ENCODE measurements at places on chromosomes 3 and 15. TPM values are rescaled to one million over a fixed set of nuclear protein-coding genes. Genes with fewer than 3 reads are reported as not detected.

TIGIT gene
- not detected for total RNA-seq

NANOGP8 gene
- total RNA-seq: not detected

LRTM1 gene
- total RNA-seq: not detected

CPN2 gene
- 0.36 TPM for total RNA-seq

CYP8B1 gene
- not detected for total RNA-seq

NCBP2 gene
- total RNA-seq: 52.9 TPM

IL17RD gene
- 110 TPM for total RNA-seq

MESP2 gene
- 0.32 TPM for total RNA-seq

REC114 gene
- total RNA-seq: 2.3 TPM

A4GNT gene
- total RNA-seq: not detected

All from cardiac muscle cell (in vitro differentiated cells and primary cell).